ENCODE measurements at places on chromosomes 12 and 14. TPM values are rescaled to one million over a fixed set of nuclear protein-coding genes. Genes with fewer than 3 reads are reported as not detected.

Gene LMO3
- 0.29 TPM for polyA plus RNA-seq

DNA sequence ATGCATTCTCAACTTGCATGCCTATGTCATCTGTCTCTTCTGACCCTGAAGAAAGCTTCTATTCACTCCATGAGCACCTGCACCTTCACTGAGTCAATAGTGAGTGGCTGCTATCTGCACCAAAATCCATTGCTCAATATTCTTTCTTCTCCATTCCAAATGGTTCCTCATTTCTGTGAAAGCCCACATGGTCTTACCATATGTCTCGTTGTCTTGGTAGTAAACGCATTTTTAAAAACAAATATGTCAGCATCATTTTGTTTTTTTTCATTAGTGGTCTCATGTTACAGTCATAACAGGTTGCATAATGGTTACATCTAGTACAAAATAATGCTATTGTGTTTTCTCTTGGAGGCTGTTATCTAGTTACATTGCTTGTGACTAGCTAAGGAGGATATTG is 106.9 kb upstream of the CPM start:
- H3K4me3 ChIP-seq, result no peak overlapping the region
- no peak overlapping the region for H3K27ac ChIP-seq
- H3K4me1 ChIP-seq, result no peaks in the 10 kb centered on the region
- H3K27me3 ChIP-seq, result no peaks in the 10 kb centered on the region
- H3K36me3 ChIP-seq, result no peaks in the 10 kb centered on the region
- DNase-seq, result no peak

Gene DNAJC22
- not detected for polyA plus RNA-seq

Gene CD27
- 14.8 TPM for polyA plus RNA-seq

DNA sequence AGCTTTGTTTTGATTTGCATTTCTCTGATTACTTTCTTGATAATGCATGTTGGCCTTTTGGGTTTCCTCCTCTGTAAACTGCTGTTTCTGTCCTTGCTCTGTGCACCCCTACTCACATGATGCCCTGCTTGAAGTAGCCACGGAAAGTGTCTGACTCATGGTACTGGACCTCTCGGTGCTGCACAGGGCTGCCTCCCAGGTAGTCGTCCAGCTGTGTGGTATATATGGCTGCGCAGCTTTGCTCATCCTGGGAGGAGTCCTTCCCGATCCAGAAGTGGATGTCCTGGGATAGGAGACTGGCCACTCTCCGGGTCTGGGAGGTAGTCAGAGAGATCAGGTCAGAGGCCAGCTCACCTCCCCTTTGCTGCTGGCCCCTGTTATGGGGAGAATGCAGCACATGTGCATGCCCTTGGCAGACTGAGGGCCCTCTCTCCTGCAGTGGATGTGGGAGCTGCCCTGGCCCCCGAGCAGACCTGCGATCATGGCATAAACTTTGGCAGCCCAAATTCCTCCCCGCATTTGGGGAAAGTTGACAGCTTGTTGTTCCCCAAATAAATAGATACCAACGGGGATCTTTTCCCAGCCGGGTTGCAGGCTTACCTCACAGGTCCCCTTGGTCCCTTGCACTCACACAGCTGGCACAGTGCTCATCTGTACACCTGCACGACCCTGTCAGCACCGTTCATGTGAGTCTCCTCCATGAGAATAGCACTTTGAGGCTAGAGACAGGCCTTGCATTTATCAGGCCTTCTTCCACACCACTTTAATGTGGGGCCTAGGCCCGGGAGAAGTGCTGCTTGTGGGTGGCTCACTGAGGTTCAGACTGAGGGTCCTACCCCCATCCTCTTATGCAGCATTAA is 5.2 kb downstream of the AVIL start:
- no peak overlapping the region for H3K27ac ChIP-seq
- H3K4me1 ChIP-seq, result no peaks in the 10 kb centered on the region
- no peak for DNase-seq
- no peaks in the 10 kb centered on the region for H3K27me3 ChIP-seq
- no peak overlapping the region for H3K4me3 ChIP-seq

- H3K27ac ChIP-seq, result no peak overlapping the region
- DNase-seq, result no peak
- H3K27me3 ChIP-seq, result peaks cover 20% of the 10 kb centered on the region
These were observed 108.3 kb downstream of the NUAK1 start for GRCh38 chr12:106030210-106031071.

- no peaks in the 10 kb centered on the region for H3K36me3 ChIP-seq
- no peaks in the 10 kb centered on the region for H3K4me1 ChIP-seq
- no peak for DNase-seq
- no peak overlapping the region for H3K27ac ChIP-seq
These were observed 358.6 kb downstream of the EGLN3 start for GRCh38 chr14:33592297-33592696.

- DNase-seq, result no peak
- peaks cover 5% of the 10 kb centered on the region for H3K27me3 ChIP-seq
- H3K27ac ChIP-seq, result no peak overlapping the region
- H3K36me3 ChIP-seq, result no peaks in the 10 kb centered on the region
- H3K4me3 ChIP-seq, result no peak overlapping the region
These were observed 1.9 kb downstream of the SYT1 start for GRCh38 chr12:78866518-78866917.

DNA sequence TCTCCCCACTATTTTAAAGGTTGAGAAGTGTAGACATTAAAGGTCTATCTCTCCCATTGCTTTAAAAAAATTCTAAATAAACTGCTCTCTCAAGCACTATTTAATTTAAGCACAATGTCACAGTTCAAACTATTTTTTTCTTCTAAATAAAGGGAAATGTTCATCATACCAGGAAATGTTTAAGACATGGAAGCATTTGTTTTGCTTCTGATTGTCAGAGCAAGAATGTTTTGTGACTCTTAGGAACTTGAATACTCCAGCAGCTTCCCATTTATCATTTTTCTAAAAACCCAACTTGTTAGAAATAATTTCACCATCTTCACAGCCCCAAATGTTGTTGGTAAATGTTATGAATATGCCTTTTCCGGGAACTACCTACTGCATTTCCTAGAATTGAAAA is 121.8 kb upstream of the NTF3 start:
- no peak overlapping the region for H3K27ac ChIP-seq
- H3K4me3 ChIP-seq, result no peak overlapping the region
- H3K4me1 ChIP-seq, result no peaks in the 10 kb centered on the region
- H3K36me3 ChIP-seq, result no peaks in the 10 kb centered on the region
- H3K27me3 ChIP-seq, result peaks cover 6% of the 10 kb centered on the region

Gene PRR4
- polyA plus RNA-seq, result 0.36 TPM

DNA sequence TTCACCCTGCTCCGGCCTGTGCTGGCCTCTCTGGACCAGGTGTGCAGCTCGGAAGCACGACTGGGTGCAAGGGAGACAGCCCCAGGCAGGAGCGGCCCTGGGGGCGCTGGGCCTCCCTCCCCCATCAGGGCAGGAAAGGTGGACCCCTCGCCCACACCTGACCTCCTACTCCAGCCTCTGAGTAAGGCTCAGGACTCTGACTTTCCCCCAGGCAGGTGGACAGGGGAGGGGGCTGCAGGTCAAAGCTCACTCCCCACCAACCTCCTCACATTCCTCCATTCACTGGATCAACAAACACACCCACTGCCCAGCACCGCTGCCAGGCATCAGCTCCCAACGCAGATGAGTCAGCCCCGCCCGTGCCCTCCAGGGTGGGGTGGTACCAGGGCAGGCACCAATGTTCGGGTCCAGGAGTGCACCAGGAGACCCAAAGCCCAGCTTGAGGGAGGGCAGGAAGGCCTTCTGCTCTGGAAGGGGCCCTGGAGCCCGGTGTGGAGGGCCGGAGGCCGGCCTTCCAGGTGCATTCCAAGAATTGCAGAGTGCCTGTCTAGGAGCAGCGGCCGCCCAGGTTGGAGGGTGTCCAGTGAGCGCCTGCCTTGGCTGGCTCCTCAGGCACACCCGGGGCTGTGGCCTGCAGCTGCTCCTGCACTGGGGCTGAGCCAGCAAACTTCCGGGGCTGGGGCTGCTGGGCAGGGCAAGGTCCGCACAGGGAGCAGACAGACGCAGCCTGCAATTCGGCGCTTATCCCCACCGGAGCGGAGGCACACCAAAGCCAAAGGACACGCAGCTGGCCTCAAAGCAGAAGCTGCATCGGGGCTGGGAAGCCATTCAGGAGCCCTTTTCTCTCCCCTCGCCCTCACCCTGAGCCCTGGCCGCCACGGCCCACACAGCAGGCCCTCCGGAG is 1.6 kb upstream of the INF2 start:
- H3K36me3 ChIP-seq, result no peaks in the 10 kb centered on the region
- peak overlapping the region; percentile 89 for H3K27ac ChIP-seq
- no peaks in the 10 kb centered on the region for H3K27me3 ChIP-seq
- DNase-seq, result no peak

GRCh38 chr12:50720501-50720900 is 43.4 kb upstream of the ATF1 start:
- no peak overlapping the region for H3K4me3 ChIP-seq
- no peaks in the 10 kb centered on the region for H3K27me3 ChIP-seq
- DNase-seq, result no peak

Gene SLC4A8
- polyA plus RNA-seq, result 0.51 TPM

- H3K27me3 ChIP-seq, result no peaks in the 10 kb centered on the region
- H3K36me3 ChIP-seq, result no peaks in the 10 kb centered on the region
- no peak overlapping the region for H3K27ac ChIP-seq
- no peaks in the 10 kb centered on the region for H3K4me1 ChIP-seq
These were observed 237.6 kb downstream of the ATXN7L3B start for GRCh38 chr12:74775276-74775675.

Gene NPFF
- not detected for polyA plus RNA-seq

DNA sequence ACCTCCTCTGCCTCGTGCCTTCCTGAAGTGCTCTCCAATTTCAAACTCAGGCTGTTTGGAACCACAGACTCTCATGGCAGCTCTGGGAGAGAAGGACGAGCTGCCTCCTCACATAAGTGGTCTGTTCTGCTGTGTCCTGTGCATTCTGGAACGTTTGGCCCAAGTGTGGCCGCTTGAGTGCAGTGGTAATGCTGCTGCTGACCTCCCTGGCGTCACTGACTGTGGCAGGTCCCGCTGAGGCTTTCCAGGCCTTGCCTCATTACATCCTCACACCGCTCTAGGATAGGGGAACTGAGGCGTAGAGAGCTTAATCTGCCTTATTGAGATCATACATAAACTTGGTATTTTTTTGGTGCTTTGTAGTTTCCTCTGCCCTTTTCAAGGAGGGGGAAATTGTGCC is 14.2 kb downstream of the CCDC92 start:
- H3K4me3 ChIP-seq, result no peak overlapping the region
- no peaks in the 10 kb centered on the region for H3K36me3 ChIP-seq
- H3K27me3 ChIP-seq, result no peaks in the 10 kb centered on the region
- H3K4me1 ChIP-seq, result no peaks in the 10 kb centered on the region

Gene LPAR5
- 25.2 TPM for polyA plus RNA-seq

GRCh38 chr14:106605548-106606448 is 1079.4 kb downstream of the TMEM121 start:
- H3K4me1 ChIP-seq, result peaks cover 19% of the 10 kb centered on the region
- H3K4me3 ChIP-seq, result no peak overlapping the region
- H3K36me3 ChIP-seq, result no peaks in the 10 kb centered on the region
- DNase-seq, result peak; percentile 87

DNA sequence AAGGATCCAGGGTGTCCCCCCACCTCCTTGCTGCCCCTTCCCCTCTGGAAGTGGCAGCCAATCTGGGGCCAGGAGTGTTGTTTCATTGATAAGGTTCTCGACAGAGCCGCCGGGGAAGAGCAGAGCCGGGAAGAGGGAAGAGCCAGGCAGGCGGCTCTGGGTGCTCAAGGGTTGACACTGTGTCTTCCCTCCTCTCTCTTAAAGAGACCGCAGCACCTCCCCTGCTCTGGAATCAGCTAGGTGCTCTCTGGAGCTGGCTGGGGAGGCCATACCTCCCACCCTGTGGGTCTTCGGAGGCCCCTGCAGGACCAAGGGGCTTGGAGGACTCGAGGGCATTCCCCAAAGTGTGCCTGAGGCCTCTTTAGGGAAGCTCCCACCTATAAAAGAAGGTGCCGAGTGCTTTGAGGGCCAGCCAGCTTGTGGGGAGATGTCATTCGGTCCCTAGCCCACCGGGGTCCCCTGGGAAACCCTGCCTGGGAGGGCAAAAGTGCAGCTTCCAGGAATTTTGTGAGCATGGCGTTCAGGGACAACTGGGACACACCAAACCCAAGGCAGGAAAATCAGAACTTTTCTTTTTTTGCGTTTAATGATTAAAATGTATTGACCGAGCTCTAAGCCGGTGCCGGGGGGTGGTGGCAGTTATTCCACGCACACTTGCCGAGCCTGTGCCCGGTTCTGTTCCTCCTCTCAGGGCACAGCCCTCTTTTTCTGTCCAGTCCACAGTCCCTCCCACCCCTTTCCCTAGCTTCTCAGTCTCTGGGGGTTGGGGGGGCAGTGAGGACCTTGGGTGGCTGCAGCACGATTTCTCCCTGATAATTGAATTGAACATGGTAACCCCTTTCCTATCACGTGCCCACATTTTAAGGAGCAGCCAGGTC is 3.0 kb downstream of the SETD1B start:
- peaks cover 13% of the 10 kb centered on the region for H3K36me3 ChIP-seq
- peak overlapping the region; percentile 93 for H3K4me3 ChIP-seq
- peaks cover 56% of the 10 kb centered on the region for H3K4me1 ChIP-seq

DNA sequence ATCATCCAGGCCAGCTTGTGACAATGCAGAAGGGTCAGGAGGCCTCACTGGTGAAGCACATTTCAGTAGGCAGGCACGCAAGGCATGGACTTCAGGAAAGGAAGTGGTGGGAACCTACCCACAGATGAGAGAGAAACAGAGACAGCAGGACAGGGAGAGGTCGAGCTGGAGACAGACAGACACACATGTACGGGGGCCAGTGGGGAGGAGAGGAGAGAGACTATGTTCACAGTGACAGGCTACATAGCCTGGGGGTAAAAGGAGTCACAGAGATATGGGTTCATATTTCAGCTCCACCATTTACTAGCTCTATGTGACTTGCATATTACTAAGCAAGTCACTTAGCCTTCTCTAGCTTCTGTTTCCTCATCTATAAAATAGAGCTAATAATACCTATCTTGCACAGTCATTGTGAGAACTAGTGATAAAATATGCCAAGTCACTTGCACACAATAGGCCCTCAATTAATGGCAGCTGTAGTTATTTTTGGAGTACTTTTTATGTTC is 91.1 kb upstream of the FUT8 start:
- H3K27ac ChIP-seq, result peak overlapping the region; percentile 44
- no peaks in the 10 kb centered on the region for H3K27me3 ChIP-seq
- DNase-seq, result no peak
- H3K4me1 ChIP-seq, result peaks cover 72% of the 10 kb centered on the region
- peaks cover 9% of the 10 kb centered on the region for H3K36me3 ChIP-seq

- H3K36me3 ChIP-seq, result peaks cover 10% of the 10 kb centered on the region
- peak overlapping the region; percentile 67 for H3K4me3 ChIP-seq
- H3K27ac ChIP-seq, result no peak overlapping the region
- DNase-seq, result no peak
- H3K4me1 ChIP-seq, result no peaks in the 10 kb centered on the region
These were observed 18.7 kb downstream of the NOS1 start for GRCh38 chr12:117342682-117343081.

Gene PRB2
- polyA plus RNA-seq, result not detected

Gene CACNA2D4
- polyA plus RNA-seq, result 3.1 TPM

- no peaks in the 10 kb centered on the region for H3K36me3 ChIP-seq
- H3K27me3 ChIP-seq, result no peaks in the 10 kb centered on the region
- H3K27ac ChIP-seq, result no peak overlapping the region
- no peak overlapping the region for H3K4me3 ChIP-seq
- H3K4me1 ChIP-seq, result no peaks in the 10 kb centered on the region
These were observed 453.9 kb downstream of the ADAMTS20 start for GRCh38 chr12:43098071-43098470.

GRCh38 chr12:54725233-54725843 is 77.2 kb upstream of the DCD start:
- no peaks in the 10 kb centered on the region for H3K36me3 ChIP-seq
- no peaks in the 10 kb centered on the region for H3K4me1 ChIP-seq
- no peak overlapping the region for H3K4me3 ChIP-seq
- peaks cover 15% of the 10 kb centered on the region for H3K27me3 ChIP-seq
- peak overlapping the region; percentile 32 for H3K27ac ChIP-seq

All from naive B cell (primary cell).